Fibroblast of lung (primary cell): ENCODE measurements at places on chromosomes 13 and 19. TPM values are rescaled to one million over a fixed set of nuclear protein-coding genes. Genes with fewer than 3 reads are reported as not detected.

Gene AXL
- total RNA-seq, result 107 and 223 TPM in 2 replicates

Gene EFNA2
- 0.17 TPM in 1 of 2 replicates, not detected in the other for total RNA-seq

Gene PTH2
- total RNA-seq, result not detected in 2 replicates

GRCh38 chr13:31225998-31226675, 26.4 kb downstream of the B3GLCT start:
- DNase-seq, result no peak

- no peak for DNase-seq
Observed at GRCh38 chr19:49879243-49879963, 1.9 kb downstream of the TBC1D17 start.

DNA sequence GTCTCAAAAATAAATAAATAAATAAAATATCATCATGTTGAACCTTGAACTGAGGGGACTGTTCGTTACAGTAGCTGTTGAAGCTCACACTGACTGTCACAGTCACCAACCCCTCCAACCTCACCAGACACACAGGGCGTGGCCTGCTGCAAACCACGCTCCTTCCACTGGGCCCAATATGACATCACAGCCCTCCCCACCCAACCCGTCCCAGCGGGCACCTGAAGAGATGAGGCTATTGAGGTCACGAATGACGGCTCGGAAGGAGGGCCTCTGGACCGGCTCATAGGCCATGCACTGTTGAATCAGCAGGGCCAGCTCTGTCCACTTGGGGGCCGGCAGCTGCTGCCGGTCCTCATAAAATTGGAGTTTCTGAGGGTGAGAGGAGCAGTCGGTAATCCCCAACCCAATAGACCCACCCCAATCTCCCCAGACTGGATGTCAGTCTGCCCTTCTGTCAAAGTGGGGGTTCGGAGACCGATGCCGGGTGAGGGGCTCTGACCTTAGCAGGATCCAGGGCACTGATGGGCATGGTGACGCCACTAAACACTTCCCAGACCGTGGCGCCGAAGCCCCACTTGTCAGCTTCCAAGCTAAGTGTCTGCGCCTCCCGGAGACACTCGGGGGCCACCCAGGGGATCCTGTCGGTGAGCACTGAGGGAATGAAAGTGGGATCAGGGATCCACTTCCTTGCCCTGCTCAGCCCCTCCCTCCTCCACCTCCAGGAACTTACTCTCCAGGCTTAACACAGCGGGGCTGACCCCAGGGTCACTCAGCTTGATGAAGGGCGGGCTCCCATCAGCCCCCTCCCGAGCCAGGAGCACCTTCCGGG, 13.2 kb downstream of the JAK3 start:
- DNase-seq, result no peak
